GM12878 (cell line): ENCODE measurements at places on chromosomes 2 and 18. TPM values are rescaled to one million over a fixed set of nuclear protein-coding genes. Genes with fewer than 3 reads are reported as not detected.

DNA sequence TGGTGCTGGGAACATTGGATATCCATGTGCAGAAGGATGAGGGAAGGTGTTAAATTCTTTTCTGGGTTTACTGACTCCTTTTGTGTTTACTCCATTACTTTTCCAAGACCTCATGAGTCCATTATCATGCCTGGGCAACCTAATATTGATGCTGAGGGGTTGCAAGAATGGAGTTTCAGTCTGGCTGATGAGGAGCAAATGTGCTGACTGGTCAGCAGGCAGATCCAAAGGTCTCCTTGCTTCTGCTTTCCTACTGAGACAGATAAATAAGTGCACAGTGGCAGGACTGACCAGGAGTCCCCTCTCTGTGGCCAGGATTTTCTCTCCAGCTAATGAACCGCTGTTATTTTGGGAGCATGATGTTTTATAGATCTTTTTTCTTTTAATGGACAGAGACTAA, 43.6 kb upstream of the WIPF1 start:
- no peak overlapping the region for H3K4me3 ChIP-seq
- no peaks in the 10 kb centered on the region for H3K27me3 ChIP-seq
- no peak overlapping the region for H3K27ac ChIP-seq
- H3K4me1 ChIP-seq, result no peaks in the 10 kb centered on the region; the same call in 1 of the 2 replicates
- no peak for DNase-seq

DNA sequence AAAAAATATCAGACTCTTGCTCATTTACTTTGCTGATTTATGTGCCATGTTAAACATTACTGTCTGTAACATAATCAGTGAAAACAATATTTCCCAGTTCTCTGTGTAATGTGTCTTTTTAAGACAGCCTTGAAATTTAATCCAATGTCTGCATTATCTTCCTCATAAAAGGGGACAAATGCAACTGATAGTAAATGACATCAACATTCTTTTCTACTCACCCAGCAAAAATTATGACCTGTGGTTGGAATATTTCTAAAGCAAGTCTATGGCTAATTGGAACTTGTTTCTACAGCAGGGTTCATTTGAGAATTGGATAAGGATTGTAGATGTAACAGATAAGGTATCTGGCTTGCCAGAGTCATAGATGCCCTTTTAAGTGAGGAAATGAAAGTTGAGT, 34.8 kb downstream of the C1D start:
- no peaks in the 10 kb centered on the region for H3K36me3 ChIP-seq
- no peaks in the 10 kb centered on the region for H3K4me1 ChIP-seq
- H3K27me3 ChIP-seq, result no peaks in the 10 kb centered on the region
- no peak for DNase-seq
- H3K27ac ChIP-seq, result no peak overlapping the region

- no peaks in the 10 kb centered on the region for H3K36me3 ChIP-seq
- peak; percentile 8 for DNase-seq
- peak overlapping the region; percentile 54 for H3K4me3 ChIP-seq
- no peaks in the 10 kb centered on the region for H3K27me3 ChIP-seq
- peak overlapping the region; percentile 5; the same call in 1 of the 2 replicates for H3K27ac ChIP-seq
These were observed 13.1 kb downstream of the CCDC68 start for GRCh38 chr18:54946149-54946581.

DNA sequence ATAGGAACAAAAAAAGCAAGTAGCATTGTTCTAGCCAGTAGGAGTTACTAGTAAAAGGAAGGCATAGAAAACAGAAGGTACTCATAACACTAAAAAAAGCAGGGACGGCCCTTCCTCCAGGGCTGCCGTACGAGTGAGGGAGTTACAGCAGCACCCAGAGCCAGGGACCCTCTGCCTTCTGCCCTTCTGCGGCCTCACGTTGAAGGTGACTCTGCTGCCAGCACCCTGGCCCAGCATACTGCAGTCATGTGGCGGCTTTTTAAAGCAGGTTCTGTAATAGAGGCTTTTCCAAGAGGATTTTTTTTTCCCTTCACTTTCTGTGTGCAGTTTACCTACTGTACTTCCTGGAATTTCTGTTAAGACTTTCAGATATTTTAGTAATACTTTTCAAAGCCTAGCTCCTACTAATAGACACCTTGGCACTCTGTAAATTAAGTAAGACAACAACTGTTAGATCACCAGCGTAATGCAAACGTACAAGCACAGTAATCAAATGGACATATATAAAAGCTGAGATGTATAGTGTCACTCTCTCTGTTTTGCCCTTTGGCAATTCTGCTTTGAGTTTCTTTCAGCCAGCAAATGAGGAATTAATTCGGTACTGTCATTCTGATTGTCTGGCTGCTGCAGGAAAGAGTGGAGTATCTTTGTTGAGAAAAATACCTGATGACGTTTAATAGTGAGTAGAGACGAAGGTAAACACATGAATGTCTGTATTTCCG, 161.5 kb downstream of the PTGR3 start:
- H3K27me3 ChIP-seq, result no peaks in the 10 kb centered on the region
- no peak overlapping the region for H3K27ac ChIP-seq
- no peaks in the 10 kb centered on the region for H3K36me3 ChIP-seq
- H3K4me3 ChIP-seq, result no peak overlapping the region

- no peak for DNase-seq
- H3K4me3 ChIP-seq, result no peak overlapping the region
- no peaks in the 10 kb centered on the region for H3K36me3 ChIP-seq
- no peaks in the 10 kb centered on the region for H3K27me3 ChIP-seq
- H3K4me1 ChIP-seq, result no peaks in the 10 kb centered on the region
- no peak overlapping the region for H3K27ac ChIP-seq
These were observed 158.0 kb upstream of the ALKAL2 start for GRCh38 chr2:445896-446295.

DNA sequence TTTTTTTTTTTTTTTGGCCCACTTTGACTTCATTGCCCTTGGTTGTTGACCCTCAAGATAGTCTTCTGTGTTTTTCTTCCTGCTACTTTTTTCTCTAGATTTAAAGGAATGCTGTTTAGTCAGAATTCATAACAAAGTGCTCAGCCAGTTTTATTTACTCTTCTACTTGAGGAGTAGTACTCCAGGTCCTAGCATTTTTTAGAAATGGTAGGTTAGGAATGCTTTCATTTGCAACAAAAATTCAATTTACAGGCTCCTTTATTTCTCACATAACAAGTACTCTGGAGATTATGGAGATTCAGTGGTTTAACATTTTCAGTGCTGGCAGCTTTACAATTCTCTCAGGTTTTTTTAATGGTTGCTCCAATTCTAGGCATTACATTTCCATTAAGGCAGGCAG, 58.2 kb downstream of the KIAA1328 start:
- no peaks in the 10 kb centered on the region for H3K27me3 ChIP-seq
- no peak for DNase-seq
- no peak overlapping the region for H3K27ac ChIP-seq
- no peaks in the 10 kb centered on the region for H3K4me1 ChIP-seq
- H3K4me3 ChIP-seq, result no peak overlapping the region

The CRYGD gene
- polyA plus RNA-seq, result not detected in 2 replicates

The LPIN1 gene
- polyA plus RNA-seq, result 31.2 and 37.0 TPM in 2 replicates

The PPP1R1C gene
- polyA plus RNA-seq, result not detected in 2 replicates

The SLC19A3 gene
- not detected in 2 replicates for polyA plus RNA-seq

The TXNDC2 gene
- not detected in 2 replicates for polyA plus RNA-seq
